ENCODE measurements at places on chromosomes 3 and 15. TPM values are rescaled to one million over a fixed set of nuclear protein-coding genes. Genes with fewer than 3 reads are reported as not detected.
A peak's percentile ranks its signal among the peaks of the same experiment; 100 is the strongest.

DNA sequence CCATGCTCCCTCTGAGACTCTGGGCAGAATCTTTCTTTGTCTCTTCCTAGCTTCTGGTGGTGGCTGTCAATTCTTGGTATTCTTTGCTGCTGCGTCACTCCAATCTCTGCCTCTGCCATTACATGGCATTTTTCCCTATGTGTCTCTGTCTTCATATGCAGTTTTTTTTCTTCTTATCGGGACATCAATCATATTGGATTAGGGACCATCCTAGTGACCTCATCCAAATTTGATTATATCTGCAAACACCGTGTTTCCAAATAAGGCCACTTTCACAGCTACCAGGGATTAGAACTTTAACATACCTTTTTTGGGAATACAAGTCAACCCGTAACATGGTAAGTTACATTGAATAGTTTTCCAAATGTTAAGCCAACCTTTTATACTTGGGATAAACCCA, 358.2 kb upstream of the FRG2C start:
- no peak for ATAC-seq

DNA sequence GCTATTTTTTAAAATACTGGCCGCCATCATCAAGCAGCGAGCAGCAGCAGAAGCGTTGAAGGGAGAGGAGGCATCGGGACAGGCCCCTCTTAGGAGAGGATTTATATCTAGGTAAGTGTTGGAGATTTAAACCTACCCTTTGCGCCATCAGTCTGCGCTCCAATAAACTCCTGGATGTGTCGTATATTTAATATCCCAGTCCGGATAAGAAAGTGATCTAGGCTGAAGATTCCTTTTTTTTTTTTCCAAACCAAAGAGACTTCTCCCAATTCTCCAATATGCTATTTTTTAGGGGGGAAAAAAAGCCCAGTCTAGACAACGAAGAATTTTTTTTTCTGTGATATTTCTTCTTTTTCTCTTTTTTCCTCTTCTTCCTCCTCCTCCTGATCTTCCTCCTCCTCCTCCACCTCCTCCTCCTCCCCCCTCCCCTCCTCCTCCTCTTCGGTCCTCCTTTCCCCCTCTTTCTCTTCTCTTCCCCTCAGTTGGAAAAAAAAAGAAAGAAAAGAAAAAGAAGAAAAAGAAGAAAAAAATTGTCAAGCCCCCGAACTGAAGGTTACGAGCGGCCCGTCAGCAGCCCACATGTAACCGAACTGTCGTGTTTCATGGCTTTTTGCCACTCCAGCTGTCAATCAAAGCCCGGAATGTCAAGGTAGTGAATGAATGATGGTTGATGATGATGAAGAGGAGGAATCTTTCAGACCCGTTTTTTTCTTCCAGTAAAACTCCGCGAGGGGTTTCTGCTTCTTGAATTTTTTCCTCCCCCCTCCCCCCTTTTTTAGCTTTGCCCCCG, 835 bp downstream of the MEIS2 start:
- ATAC-seq = no peak

DNA sequence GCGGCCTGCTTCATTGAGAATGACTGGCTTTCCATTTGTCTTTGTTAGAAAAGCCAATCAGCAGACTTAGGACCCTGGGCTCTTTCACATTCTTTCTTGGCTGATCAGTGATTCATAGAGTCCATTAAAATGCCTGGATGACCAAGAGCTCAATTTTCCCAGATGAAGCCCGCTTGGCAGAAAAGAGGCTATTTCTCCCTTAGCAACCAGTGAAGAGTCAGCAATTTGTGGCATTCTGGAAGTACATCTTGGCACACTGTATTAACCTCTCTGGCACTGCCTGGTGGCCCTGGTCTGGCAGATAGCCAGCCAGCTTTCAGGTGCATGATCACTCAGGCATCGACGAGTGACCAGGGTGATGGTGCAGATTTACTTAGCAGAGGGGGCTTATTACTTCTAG, 145.7 kb upstream of the PLAAT1 start:
- no peak for ATAC-seq

GRCh38 chr15:44595656-44596510, 58.9 kb downstream of the EIF3J start:
- no peak for ATAC-seq

DNA sequence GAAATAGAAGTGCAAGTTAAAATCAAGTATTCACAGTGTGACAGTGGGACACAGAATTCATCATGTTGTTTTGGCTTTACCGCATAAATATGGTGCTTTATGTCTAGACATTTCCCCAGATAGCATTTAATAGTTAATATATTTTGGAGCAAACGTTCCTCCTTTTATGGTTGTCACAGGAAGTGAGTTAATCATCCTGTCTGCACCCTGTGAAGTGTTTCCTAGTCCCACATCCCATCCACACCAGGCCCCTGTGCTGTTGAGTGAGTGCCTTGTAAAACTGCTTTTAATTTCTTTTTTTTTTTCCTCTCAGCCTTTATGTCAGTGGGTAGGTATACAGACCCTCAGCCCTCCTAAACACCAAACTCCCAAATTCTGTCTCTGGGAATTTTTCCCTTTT, 393.7 kb downstream of the FEZF2 start:
- ATAC-seq = no peak

GRCh38 chr3:132900481-132900880, 137.7 kb upstream of the TMEM108 start:
- no peak for ATAC-seq

GRCh38 chr15:40743485-40743901, 11.6 kb downstream of the RMDN3 start:
- no peak for ATAC-seq

- ATAC-seq = peak; percentile 71
These were observed 429.9 kb downstream of the TBL1XR1 start for GRCh38 chr3:176767385-176767784.

DNA sequence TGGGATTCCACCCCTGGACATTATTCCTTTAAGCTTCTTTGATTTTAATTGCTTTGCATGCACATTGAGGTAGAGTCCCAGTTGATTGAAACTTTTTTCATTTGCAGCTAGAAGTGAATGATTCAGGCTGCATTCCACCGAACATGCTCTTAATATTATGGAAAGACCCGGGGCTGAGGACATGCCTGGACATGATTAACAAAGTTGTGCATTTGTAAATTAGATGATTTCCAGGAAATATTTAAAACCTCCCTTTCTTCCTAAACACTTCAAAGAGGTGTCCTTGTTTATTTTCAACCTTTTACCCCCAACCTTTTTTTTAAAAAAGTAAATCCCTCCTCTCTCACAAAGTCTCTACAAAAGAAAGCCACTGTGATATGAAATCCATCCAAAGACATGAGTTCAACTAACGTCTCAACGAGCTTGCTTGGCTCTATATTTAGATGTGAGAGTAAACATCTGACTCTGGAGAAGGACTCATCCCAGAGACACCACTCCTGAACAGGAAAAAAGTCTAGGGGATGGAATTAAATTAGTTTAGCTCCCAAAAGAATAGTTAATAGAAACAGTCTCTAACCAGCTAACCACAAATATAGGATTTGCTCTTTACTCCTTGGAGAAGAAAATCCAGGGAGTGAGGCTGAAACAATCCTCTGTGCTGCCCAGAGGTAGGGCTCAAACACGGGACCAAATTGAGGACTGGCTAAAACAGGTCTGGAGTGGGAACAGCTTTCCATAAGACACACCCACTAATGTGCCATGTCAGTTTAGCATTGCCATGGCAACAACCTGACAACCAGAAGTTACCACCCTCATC, 83.1 kb downstream of the XXYLT1 start:
- ATAC-seq = peak; percentile 31

DNA sequence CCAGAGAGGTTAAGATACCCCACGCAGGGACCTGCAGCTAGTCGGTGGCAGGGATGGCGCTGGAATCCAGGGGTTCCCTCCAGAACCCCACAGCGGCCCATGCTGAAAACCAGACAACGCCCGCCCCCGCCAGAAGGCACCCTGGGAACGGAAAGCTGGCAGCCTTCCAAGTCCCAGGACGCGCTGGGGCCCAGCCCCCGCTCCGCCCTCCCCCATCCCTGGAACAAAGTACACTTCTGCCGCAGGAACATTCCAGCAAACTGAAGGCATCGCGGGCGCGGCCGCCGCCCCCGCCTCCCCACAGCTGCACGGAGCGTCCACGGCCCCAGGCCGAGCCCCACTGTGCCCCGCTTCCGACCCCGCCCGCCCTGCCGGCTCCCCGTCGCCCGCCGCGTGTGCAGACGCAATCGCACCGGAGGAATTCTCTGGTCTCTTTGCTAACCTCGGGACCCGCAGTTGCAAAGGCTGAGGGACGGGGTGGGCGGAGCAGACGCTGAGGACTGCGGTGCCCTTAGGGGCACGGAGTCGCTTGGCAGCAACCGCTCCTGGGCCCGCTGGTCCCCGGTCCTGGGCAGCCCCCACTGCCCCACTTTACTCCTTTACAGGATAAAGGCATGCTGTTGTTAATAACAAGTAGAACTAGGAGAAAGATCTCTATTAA, 44.8 kb upstream of the RNU6-1 start:
- ATAC-seq = peak; percentile 83

DNA sequence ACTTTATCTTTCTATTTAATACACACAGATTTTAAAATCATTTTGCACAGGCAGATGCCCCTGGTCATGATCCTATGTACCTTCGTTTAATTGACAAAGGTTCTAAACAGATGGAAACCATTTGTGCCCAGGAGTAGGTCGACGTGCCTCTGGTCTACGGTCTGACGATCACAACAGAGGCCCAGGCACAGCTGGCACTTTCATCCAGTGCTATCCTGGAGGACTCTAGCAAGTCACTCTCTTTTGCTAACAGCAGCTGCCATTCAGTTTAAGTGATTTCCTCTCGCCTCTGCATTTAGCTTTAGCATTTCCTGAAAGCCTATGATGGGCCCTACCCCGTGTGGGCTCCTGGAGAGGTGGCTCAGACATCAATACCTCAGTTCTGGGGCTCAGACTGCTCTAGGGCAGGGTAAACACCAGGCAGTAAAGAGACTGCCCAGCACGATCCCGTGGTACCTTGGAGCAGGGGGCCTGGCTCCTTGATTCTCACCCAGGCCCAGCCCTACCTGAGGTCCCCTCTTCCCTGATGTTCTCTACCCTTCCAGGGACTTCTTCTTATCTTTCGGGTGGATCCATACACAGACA, 83.2 kb upstream of the SNRPA1 start:
- no peak for ATAC-seq

GRCh38 chr3:77329116-77329515, 289.2 kb downstream of the ROBO2 start:
- ATAC-seq = no peak

- ATAC-seq = no peak
These were observed 189.2 kb downstream of the USP13 start for GRCh38 chr3:179842061-179842460.

- ATAC-seq = no peak
These were observed 45.4 kb upstream of the UBE2E1 start for GRCh38 chr3:23760325-23760724.

DNA sequence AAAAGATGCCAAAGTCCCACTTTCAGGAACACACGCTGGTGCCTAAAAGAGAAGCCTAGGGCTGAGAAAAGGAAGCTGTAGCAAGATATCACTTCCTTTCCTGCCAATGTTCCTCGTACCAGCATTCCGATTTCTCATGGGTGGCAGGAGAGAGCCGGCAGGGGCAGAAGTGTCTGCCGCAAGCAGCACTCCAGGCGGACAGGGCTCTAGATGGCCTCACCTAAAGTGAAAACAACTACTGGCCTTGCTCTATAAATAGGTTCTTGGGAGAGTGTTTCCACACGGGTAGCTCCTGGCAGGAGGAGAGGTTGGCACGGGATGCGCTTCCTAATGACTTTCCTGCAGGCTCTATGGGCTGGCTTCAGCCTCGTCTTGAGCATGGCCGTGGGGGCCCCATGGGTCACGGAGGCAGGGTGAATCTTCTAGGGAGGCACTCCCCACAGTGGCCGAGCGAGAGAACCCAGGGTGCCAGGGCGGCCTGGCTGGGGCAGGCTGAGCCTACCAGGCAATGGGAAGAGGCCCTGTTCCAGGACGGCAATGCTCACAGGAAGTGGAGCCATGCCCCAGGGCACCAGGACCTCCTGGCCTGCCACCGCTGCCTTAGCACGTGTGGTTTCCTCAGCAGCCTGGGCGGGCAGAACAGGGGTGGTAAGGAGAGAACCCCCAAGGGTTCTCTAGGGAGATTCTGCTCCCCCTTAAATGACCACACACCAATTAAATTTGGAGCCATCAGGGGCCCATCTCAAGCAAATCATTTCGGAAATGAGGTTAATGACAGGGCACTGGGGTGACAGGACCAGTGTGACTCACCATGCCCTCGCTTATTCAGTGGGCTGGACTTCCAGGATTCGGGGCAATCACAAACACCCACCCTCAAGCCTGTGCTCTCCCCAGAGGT, 14.6 kb upstream of the DUSP7 start:
- ATAC-seq = no peak

- no peak for ATAC-seq
These were observed 337.0 kb downstream of the KCNH8 start for GRCh38 chr3:19485267-19485666.

DNA sequence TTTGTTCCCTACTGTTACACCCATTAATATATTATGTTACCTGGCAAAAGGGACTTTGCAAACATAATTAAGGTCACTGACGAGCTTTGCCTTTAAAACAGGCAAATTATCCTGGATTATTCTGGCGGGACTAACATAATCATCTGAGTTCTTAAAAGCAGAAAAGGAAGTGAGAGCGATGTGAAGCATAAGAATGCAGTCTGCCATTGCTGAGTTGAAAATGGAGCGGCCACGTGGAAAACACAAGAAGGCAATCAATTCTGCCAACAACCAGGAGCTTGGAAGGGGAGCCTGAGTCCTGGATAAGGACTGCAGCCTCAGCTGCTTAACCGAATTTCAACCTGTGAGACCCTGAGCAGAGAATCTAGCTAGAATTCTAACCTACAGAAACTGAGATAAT, 328.2 kb upstream of the WNT5A start:
- ATAC-seq = no peak

The ATR gene
- 15.5 TPM for total RNA-seq

The HIGD2B gene
- total RNA-seq = not detected

The LRRC49 gene
- total RNA-seq = 2.7 TPM

The KLHL6 gene
- 0.76 TPM for total RNA-seq

The A4GNT gene
- total RNA-seq = not detected

The CLRN1 gene
- not detected for total RNA-seq

The AADACL2 gene
- not detected for total RNA-seq

Data from esophagus mucosa (tissue), 1 donor.